Fibroblast of skin of left quadriceps (primary cell): ENCODE measurements at places on chromosomes 2 and 18.

- no peak for DNase-seq
Observed at GRCh38 chr2:64052463-64053241, 33.4 kb upstream of the VPS54 start.

- no peak for DNase-seq
Observed at GRCh38 chr2:168089200-168089599, 158.2 kb downstream of the STK39 start.

DNA sequence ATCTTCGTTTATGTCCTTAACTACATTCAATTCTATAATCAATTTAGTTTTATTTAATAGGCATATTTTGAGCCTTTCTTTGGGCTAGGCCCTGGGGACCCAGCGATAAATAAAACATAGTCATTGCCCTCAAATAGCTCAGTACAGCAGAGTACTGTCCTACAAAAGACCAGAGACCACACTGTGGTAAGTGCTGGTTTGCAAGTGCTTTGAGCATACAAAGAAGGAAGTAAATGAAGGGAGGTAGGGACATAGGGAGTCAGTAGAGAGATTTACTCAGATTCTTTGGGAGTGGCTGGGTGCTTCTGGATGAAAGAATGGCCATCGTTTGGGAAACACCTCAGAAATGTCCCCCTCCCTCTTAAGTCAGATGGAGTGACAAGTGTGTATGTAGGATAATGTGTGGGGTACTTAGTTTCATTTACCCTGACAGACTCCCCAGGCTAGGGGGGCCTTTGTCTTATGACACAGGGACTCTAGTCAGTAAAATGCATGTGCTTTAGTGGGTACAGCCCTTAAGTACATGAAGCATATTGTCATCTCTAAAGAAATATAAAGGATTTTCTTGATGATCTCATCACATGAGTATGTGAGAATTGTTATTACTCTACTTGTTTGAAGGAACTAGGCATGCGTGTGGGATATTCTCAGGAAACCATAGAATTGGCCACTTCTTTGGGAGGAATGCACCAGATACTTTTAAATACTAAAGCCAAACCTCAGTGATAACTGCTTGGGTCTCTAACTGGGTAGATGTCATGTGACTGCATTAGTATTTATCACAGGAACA lies 35.1 kb downstream of the MAPRE2 start:
- DNase-seq, result peak; percentile 66

DNA sequence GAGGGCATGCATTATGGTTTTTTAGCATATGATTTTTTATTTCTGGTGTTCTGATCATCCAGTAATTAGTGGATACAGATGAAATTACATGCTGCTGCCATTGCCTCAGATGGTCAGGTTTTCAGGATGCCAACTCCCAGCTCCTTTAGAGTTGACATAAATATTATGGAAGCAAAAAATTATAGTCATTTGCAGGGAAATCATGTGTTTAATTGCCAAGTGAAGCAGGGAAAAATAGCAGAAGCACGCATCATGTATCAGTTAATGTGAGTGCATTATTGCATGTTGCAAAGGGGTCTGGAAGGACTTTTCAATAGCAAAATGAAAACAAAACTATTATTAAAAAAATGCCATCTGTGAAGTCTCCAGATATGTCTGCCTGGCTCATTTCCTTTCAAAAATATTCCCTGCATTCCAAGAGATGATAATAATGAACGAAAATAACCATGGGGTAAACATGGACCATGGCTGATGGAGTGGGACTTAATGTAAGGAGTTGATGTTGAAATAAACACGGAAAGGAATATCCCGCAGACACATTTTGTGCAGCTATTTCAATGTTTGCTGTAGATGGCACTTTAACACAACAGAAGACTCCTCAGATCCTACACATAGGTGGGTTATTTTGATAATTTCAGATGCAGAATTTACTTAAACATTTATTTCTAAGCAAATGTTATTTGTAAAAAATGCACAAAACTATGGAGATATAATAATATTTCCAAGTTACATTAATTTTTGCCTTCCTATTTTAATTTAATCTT lies 87.7 kb upstream of the DYNAP start:
- no peak for DNase-seq
